ENCODE measurements at places on chromosomes 1 and 21. TPM values are rescaled to one million over a fixed set of nuclear protein-coding genes. Genes with fewer than 3 reads are reported as not detected.

HMGCS2 gene
- total RNA-seq = not detected

RPTN gene
- not detected for total RNA-seq

OR2T2 gene
- not detected for total RNA-seq

CNKSR1 gene
- total RNA-seq = 2.0 TPM

PGLYRP4 gene
- not detected for total RNA-seq

ERG gene
- not detected for total RNA-seq

TNNI3K gene
- total RNA-seq = not detected

CFAP107 gene
- not detected for total RNA-seq

CFHR3 gene
- not detected for total RNA-seq

LRRN2 gene
- total RNA-seq = not detected

GJA4 gene
- not detected for total RNA-seq

MYOG gene
- not detected for total RNA-seq

AIM2 gene
- 0.43 TPM for total RNA-seq

DNM3 gene
- 1.1 TPM for total RNA-seq

ACTN2 gene
- total RNA-seq = not detected

FCRL5 gene
- total RNA-seq = 0.60 TPM

DNA sequence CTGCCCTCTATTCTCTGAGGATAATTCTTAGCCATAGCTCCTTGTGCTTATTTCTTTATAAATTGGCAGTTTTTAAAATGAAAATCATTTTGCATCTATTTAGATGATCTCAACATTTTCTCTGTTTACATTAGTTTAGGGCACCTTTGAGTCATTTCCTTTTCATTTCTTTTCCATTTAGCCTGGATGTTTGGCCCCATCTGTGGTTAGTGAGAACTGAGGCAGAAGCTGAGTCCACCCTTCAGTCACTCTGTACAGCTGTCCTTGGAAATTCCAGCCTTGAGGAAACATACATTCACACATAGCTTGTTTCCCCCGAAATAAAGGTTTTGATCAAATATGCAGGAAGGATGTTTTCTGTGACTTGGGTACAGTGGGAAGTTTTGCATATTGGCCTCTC lies 123.7 kb downstream of the NTNG1 start:
- no peak for DNase-seq

- no peak for DNase-seq
Observed at GRCh38 chr1:12372180-12372579, 142.3 kb downstream of the VPS13D start.

DNA sequence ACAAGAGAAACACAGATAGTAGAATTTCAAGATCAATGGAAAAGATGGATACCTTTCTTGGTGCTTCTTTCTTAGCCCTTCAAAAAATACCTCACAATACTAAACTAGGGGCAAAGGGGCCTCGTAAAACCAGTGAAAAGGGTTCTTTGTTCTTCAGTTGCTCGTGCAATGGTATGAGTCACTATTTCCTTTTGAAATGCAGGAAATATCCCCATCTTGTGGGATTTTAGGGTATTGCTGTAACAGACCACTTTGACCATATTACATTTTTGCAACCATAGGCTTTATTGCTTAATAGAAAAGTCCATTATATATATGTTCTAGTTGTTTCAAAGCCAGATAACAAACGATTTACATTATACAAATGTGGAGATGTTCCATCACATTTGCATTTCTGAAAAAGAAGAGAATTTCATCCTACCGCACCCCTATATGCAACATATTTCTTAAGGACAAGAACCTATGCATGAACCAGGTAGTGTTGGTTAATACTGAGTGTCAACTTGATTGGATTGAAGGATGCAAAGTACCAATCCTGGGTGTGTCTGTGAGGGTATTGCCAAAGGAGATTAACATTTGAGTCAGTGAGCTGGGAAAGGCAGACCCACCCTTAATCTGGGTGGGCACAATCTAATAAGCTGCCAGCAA lies 88.6 kb upstream of the PKN2 start:
- DNase-seq = no peak

GRCh38 chr1:111600886-111601386 lies 18.7 kb upstream of the RAP1A start:
- no peak for DNase-seq

- DNase-seq = no peak
Observed at GRCh38 chr1:57254022-57254421, 169.8 kb downstream of the DAB1 start.

- DNase-seq = no peak
Observed at GRCh38 chr1:229434641-229435051, 752 bp upstream of the ACTA1 start.

DNA sequence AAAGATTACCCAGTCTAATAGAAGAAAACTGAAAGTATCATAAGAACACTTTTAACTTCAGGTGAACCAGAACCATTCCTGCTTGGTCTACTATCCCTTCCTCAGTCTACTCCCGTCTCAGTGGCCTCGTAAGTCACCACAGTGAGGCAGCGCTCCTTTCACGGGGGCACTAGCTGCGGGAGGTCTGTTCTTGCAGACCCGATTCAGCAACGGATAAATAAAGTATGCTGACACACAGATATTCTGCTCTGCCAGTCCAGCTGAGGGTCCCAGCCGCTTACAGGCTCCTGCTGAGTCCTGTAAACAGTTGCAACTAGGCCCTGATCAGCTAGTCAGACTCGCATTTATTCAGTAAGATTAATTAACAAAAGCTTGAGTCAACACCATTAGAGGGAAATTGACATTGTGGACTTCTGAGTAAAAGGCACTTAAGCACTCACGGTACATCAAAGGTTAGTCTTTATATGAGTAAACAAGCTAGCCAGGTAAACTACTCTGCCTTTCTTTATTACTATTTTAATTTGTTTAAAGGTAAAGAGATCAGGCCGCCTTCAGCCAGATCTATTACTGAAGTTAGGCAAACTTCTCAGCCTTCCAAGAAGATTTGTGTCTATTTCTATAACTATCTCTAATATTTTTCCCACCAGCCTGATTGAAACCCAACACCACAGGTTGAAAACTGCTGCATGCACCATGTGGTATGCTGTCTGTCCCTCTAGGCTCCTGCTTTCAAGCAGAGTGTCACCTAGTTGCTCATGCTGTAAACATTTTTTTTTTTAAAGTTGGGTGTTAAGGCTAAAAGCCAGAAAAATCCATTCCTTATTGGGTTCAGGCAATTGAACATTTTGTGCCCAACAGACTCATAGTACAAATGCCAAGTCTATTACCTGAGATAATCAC lies 87.7 kb downstream of the INTS7 start:
- DNase-seq = no peak

- DNase-seq = no peak
Observed at GRCh38 chr1:229031481-229032341, 239.2 kb upstream of the RAB4A start.

DNA sequence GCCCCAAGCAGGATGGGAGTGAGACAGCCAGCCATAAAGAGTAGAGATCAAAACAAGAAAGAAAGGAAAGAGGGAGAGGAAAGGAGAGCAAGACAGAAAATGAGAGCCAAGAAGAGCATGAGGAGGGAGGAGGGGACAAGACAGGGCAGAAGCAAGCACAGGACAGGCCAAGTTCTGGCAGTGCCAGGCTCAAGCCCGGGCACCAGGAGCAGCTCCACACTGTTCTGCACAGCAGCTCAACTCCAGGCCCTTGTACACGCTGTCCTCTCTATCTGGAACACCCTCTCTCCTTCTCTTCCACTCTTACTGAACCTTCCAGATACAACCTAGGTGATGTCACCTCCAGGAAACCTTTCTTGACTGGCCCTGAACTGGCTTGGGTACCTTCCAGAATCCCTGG lies 11.7 kb downstream of the IFFO2 start:
- DNase-seq = no peak

DNA sequence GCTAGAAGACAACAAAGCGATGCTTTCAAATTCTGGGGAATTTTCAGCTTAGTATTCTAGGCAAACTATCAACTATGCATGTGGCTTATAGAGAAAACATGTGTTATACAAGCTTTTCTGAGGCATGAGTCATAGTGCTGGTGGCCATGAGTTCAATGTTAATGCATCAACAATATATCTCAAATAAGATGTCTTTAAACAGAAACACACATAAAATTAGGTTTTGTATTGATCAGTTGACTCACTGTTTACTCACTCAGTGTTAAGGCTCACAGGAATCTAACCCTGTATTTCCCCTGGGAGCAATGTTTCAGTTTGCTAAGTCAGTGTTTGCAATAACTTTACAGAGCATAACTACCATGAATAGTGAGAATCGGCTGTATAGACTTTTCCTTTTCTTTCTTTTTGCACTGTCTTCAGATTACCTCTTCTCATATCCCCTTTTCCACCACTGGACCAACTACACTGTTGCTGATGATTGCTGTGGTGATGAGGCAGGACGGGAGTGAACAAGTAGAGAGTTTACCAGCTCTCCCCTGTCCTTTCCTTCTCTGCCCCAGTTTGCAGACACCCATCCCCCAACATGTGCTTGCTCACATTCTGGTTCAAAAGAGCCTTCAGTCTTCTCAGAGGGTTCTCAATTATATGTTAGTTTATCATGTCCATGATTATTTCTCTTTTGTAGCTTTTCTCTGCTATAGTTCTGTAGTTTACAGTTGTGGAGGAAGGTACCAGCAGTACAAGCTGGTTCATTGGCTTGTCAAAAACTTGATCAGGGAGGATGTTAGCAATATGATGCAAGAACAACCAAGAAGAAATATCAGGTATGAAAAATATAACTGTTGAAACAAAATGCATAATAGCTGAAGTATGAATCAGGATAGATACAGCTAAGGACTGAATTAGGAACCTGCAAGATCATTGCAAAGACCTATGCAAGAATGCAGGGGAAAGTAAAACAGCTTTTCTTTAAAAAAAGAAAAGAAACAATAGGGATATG lies 23.9 kb downstream of the CD2 start:
- no peak for DNase-seq

- DNase-seq = no peak
Observed at GRCh38 chr1:89657886-89658285, 25.0 kb downstream of the LRRC8C start.

DNA sequence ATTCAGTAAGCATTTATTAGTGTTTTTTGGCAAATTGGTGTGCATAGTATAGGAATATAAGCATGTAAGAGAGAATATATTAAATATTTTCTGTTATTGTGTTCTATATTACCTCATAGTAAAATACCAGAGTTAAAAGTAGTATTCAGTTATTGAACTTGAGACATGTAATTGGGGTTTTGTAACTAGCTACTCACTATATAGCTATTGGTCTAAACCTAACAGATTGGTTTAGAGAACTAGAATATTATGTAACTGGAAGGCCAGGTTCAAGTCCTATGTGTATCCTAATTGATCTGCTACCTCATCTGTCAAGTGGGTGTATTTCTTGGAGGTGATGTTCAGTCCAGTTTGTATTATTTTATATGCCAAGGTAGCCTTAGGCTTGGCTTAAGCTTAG lies 26.3 kb downstream of the CLIC4 start:
- DNase-seq = no peak

GRCh38 chr1:19938472-19938871 lies 15.1 kb upstream of the PLA2G2E start:
- no peak for DNase-seq

DNA sequence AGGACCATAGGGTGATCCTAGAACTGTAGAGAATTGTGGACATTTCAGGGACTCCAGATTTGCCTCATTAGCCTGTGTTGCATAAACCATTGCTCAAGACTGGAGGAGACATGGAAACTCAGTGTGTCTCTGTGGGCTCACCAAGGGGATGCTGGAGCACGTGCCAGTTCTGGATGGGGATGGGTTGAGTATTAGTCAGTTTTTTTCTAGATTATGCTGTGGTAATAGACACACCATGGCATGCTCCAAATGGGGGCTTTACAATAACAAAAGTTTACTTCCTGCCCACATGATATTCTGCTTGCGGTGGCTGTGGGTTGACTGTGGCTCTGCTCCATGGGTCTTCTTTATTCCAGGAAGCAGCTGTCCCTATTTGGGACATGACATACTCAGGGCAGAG lies 125.4 kb downstream of the FOXD2 start:
- no peak for DNase-seq

DNA sequence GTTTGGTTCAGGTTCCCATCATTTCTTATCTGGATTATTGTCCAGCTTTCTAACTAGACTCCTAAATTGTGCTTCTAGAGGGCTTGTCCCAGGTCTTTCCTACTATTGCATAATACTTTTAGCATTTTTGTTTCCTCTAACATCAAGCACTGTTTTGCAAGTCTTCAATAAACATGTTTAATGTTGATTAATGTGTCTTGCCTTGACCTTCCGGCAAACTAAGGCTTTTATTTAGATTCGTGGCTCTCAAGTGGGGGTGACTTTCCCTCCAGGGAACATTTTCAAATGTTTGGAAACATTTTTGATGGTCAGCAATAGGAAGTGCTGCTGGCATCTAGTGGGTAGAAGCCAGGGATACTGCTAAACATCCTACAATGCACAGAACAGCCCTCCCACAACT lies 90.7 kb downstream of the RPE65 start:
- no peak for DNase-seq

- no peak for DNase-seq
Observed at GRCh38 chr1:40739455-40740008, 44.1 kb upstream of the KCNQ4 start.

DNA sequence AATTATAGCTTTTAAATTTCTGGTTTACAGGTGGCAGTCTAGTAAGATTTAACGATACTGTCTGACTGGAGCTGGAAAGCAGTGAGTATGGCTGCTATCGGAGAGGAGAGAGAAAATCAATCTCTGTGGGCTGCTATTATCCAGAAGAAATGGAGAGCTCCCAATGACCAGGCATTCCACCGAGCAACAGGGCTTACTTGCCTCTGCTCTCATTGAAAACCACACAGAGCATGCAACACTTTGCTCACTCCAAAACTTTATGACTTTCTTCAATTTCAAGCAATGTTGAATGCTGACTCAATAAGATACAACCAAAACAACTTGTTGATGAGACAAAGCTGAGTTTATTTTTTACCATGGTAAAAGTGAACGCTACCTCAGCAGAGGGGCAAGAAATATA lies 337.0 kb upstream of the NCAM2 start:
- DNase-seq = no peak

- peak; percentile 26 for DNase-seq
Observed at GRCh38 chr1:26799479-26800142, 11.9 kb downstream of the PIGV start.

- DNase-seq = no peak
Observed at GRCh38 chr1:236774926-236775325, 20.2 kb upstream of the MTR start.

GRCh38 chr1:5992814-5993555 lies 760 bp upstream of the NPHP4 start:
- no peak for DNase-seq

- DNase-seq = no peak
Observed at GRCh38 chr1:20686883-20687725, 25.9 kb upstream of the DDOST start.

GRCh38 chr1:6975331-6976043 lies 190.2 kb downstream of the CAMTA1 start:
- DNase-seq = no peak

GRCh38 chr21:37449302-37449937 lies 82.8 kb downstream of the DYRK1A start:
- no peak for DNase-seq

DNA sequence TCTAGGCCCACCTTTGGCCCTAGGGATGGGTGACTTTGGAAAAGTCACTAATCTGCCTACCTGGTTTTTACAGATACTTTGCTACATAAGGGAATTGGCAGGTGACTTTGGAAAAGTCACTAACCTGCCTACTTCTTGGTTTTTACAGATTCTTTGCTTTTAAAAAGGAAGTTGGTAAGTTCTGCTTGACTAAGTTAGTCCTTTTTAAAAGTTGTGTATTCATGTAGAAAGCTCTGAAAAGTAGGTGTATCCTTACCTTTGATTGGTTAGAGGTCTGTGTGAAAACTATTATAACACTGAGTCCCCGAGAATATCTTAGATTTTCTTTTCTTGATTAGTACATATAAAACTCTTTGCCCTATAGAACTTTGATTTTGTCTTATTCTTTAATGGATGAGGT lies 12.4 kb downstream of the ATF6 start:
- DNase-seq = no peak

- DNase-seq = no peak
Observed at GRCh38 chr1:67434491-67434890, 4.3 kb upstream of the SERBP1 start.

Data from CD8-positive, alpha-beta T cell (primary cell).